GM12878 (cell line): ENCODE measurements at places on chromosomes 5 and 9. TPM values are rescaled to one million over a fixed set of nuclear protein-coding genes. Genes with fewer than 3 reads are reported as not detected.

DNA sequence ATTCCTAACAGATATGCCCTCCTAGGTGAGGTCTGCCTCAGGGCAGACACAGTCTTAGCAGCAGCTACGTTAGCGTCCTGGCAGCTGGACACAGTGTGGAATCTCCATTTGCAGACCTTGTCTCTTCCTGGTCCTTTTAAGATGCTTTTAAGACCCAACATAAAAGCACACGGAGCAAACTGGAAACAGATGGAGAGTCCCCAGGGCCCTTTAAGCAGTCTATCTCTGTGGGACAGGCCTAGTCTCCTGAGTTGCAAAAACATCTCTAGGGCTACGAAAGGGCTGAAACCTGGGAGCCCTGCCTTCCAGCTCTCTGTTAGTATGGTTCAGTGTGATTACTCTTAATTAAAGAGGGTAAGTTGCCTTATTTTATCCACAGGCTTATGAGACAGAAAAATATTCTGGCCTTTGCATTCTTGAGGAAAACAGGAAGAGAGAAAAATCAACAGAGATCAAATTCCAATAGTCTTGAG lies 66.0 kb upstream of the GNA14 start:
- DNase-seq: no peak

DNA sequence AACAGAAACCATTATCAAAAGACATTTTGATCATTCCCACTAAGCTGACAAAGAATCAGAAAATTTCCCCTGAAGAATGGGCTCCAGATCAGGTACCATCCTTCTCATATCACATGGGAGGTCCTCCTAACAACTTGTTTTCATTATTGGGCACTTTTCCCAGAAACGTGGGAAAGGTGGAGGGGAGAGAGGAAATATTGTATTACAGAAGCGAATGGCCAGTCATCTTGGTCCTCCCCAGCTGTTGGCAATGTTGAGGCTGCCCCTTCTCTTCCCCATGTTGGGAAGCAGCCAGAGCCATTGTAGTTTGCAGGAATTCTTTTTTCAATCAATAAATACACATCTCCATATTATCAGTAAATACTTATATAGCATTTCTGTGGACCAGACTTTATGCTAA lies 126.2 kb upstream of the ZNF608 start:
- DNase-seq: no peak

DNM1 gene
- 0.21 and 0.67 TPM in 2 replicates for total RNA-seq

FGFR4 gene
- 0.77 and 1.6 TPM in 2 replicates for total RNA-seq

DNA sequence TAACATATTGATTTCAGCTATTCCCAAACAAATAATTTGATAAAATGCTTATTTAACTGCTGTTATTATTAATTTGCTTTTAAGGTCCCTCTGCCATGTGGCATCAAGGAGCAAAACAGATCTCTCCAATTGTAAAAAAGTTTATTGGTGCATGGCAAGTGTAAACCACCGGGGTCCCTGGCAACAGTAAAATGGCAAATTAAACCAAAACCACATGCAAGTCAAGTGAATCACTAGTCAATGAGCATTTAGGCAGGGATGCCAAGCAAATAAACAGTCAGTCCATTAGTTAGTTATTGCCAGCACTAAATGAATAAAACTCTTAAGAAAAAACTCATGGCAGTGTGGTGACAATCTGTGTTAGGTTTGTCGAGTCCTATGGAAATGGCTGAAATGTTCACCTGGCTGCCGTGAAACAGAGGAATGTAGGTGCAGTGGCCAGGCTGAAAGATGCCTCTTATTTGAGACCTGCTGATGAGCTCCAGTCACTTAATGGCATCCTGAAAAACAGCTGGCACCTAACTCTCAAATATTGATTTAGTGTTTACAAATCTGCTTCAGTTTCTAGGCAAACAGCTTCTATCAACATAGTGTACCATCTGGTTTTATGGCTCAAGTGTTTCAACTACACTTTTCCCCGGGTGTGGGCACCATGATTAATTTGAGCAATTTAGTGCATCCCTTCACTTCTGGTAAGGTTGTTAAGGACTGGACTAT lies 296.5 kb upstream of the ITGA1 start:
- no peak for DNase-seq

LHX2 gene
- 9.0 and 10.3 TPM in 2 replicates for total RNA-seq
